Fibroblast of gingiva (primary cell): ENCODE measurements at places on chromosomes 12 and 14.

DNA sequence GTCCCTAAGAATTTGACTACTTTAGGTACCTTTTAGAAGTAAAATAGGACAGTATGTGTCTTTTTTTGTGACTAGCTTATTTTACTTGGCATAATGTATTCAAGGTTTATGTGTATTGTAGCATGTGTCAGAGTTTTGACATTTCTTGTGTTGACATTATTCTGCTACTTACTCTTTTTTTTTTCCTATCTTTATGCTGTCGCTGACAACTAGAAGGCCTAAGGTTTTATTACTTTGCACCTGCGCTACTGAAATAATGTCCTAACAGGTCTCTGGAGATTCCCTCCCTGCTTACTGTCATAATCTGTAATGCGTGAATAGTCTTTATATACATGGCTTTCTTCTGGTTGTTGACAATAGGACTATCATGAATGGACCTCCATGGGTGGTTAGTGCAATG lies 43.0 kb downstream of the PDE3A start:
- no peak for DNase-seq

GRCh38 chr12:106739318-106739717 lies 35.2 kb upstream of the RIC8B start:
- DNase-seq: no peak

- no peak for DNase-seq
Observed at GRCh38 chr14:104706733-104707607, 17.1 kb upstream of the ADSS1 start.

DNA sequence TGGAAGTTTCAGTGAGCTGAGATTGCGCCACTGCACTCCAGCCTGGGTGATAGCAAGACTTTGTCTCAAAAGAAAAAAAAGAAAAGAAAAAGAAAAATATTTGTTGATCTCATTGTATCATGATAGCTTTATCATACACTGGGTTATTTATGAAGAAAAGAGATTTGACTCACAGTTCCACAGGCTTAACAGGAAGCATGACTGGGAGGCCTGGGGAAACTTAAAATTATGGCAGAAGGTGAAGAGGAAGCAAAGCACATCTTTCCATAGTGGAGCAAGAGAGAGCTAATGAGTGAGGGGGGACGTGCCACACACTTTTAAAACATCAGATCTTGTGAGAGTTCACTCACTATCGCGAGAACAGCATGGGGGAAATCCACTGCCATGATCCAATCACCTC lies 72.7 kb upstream of the FUT8 start:
- no peak for DNase-seq

DNA sequence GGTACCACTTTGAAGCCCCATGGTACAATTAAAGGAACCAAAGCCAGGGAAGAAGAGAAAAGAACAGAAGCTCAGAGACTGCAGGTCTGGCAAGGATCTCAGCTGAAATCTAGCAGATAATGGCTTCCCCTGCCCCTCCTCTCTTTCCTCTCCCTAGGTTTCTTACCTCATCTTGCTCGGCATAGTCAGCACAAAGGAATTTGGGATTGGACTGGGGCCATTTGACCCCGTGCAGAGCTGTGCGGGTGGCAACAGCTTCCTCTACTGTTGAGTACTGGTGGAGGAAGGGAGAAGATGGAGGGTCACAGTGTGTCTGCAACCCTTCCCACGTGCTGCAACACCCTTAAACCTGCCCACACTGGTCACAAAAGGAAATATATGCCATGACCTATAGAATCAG lies 4.7 kb upstream of the CDH24 start:
- DNase-seq: peak; percentile 88

DNA sequence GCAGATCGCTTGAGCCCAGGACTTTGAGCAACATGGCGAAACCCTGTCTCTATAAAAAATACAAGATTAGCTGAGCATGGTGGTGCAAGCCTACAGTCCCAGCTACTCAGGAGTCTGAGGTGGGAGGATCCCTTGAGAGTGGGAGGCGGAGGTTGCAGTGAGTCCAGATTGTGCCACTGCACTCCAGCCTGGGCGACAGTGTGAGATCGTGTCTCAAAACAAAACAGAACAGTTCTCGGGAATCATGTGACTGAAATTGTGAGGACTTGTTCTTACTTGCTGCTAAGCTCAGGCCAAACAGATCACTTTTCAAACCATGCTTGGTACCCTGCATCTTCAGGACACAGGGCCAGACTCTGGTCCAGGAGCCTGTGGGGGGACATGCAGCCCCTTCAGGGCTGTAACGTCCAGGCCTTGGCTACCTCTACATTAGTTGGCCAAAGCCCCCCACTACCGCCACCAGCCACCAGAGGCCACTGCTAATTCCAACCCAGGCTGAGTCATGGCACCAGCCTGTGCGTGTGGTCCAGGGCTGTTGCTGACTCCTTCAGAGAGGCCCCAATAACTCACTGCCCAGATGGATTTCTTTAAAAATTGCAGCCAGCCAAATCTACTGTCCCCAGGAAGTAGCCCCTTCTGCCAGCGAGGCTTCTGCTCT lies 33.4 kb upstream of the SYNDIG1L start:
- peak; percentile 62 for DNase-seq

DNA sequence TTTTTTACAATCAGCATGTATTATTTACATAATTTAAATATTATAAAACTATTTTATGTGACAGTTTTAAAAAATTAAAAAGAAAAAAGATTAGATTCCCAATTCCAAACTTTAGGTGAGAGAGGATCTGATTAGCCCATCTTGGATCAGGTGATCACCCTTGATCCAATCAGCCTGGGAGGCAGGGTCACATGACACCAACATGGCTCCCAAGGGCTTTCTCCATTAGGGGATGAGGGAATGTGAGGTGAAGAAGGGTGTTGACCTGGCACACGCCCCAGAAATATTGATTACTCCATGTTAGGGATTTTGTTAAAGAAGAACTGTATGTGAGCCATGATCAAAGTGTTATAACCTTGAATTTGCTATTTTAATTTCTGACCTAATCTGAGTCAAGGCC lies 225.4 kb downstream of the RBM19 start:
- DNase-seq: no peak

- DNase-seq: no peak
Observed at GRCh38 chr14:100168506-100168905, 9.1 kb upstream of the DEGS2 start.

DNA sequence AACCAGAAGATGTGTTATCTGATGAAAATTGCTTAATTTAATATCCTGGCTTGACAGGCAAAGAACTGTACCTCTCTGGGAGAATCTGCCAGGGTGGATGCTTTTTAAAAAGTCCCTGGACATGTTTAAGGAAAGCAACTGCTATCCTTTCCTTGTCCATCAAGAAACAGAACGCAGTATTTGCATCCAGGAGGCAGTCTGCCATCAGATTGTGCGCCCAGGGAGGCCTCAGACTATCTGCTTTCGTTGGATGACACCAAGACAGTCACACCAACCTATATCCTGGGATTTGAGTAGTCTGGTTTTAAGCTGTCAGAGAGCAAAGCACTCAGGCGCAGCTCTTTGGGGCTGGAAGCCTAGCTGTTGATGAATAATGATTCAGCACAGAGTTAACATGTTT lies 121.9 kb downstream of the TBX5 start:
- DNase-seq: no peak

GRCh38 chr12:54251667-54252284 lies 28.1 kb downstream of the CBX5 start:
- DNase-seq: peak; percentile 35
